NCI-H345 (cell line): ENCODE measurements at places on chromosomes 7 and 10.

DNA sequence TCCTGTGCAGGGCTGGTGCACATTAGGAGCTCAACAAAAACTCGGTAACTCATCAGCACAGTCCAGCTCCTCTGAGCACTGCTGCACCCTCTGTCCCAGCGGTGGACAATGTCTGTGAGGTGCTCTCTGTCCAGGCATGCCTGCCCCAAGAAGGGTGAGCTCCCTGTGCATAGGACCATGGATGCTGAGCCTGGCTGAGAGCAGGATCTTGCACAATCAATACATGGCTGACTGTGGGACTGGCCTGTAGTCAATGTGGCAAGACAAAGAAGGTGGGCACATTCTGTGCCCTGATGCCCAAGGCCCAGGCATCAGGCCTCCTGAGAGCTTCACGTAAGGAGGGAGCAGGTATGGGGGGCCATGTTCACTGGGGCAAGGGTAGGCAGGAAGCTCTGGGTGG lies 17.1 kb downstream of the ARHGAP22 start:
- DNase-seq: no peak

DNA sequence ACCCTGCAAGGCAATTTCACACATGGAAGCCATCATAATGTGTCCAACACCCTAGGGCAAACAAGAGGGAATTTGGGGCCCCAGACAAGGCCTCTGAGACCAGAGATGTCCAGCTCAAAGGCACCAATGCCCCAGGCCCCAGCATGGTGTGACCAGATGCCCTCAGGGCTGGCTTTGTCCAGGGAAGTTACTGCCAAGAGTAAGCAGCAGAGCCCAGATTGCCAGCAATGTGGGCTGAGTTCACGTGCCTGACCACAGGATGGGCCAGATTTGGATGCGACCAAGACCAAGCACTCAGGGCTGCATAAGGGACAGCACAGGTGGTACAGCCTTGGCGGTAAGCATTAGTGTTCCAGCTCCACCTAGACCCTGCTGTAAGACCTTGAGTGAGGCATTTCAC lies 12.7 kb downstream of the MYOF start:
- DNase-seq: no peak

- DNase-seq: no peak
Measured at GRCh38 chr7:157625973-157626742, 289.4 kb downstream of the DNAJB6 start.

GRCh38 chr7:155770241-155770640 lies 42.0 kb downstream of the SHH start:
- no peak for DNase-seq

GRCh38 chr7:82294382-82294784 lies 149.2 kb downstream of the CACNA2D1 start:
- no peak for DNase-seq

- DNase-seq: no peak
Measured at GRCh38 chr7:53422291-53422690, 386.9 kb downstream of the POM121L12 start.

DNA sequence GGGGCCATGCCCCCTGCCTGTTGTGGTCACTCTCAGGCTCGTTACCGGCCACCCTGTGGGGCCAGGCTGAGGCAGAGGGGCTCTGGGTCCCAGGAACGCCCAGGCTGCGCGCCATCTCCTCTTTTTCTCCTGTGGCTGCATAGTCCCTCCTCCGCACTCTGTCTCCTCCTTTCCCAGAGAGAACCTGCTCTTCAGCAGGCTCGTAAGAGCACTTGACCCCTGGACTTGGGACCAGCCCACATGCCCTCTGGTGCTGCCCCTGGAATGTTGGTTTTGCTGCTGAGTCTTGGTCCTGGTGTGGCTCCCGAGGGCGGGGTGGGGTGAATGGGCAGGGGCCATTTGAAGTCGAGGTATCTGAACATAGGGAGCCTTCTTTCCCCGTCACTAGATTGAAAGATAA lies 6.6 kb upstream of the BHLHA15 start:
- DNase-seq: no peak

GRCh38 chr7:155380976-155381851 lies 76.7 kb upstream of the EN2 start:
- DNase-seq: no peak

- DNase-seq: no peak
Measured at GRCh38 chr7:134587750-134588149, 38.8 kb downstream of the AKR1B15 start.

GRCh38 chr10:28569506-28570159 lies 36.7 kb downstream of the WAC start:
- no peak for DNase-seq

GRCh38 chr7:151094675-151095074 lies 8.4 kb downstream of the AGAP3 start:
- DNase-seq: no peak

DNA sequence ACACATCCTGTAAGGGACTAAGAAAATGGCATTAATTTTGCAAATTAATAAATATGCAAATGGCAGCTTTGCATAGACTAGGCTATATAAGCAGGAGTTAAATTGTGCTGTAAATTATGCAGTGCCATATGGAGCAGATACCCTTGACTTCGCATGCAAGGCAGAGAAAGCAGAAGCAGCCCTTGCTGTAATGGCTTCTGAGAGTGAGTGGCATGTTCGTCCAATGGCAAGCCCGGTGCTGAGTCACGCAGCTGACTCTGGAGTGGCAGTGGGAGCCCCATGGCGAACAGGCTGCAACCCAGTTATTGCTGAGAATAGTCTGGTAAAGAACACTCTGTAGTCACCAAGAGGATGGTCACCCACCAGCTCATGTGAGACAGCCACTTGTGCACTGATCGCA lies 1186.5 kb downstream of the TYW1 start:
- DNase-seq: peak; percentile 84

- no peak for DNase-seq
Measured at GRCh38 chr10:99779335-99779734, 3.1 kb upstream of the ABCC2 start.

- DNase-seq: no peak
Measured at GRCh38 chr10:99358101-99358500, 28.9 kb downstream of the CNNM1 start.

GRCh38 chr10:117545141-117546019 lies 2.8 kb downstream of the EMX2 start:
- no peak for DNase-seq

DNA sequence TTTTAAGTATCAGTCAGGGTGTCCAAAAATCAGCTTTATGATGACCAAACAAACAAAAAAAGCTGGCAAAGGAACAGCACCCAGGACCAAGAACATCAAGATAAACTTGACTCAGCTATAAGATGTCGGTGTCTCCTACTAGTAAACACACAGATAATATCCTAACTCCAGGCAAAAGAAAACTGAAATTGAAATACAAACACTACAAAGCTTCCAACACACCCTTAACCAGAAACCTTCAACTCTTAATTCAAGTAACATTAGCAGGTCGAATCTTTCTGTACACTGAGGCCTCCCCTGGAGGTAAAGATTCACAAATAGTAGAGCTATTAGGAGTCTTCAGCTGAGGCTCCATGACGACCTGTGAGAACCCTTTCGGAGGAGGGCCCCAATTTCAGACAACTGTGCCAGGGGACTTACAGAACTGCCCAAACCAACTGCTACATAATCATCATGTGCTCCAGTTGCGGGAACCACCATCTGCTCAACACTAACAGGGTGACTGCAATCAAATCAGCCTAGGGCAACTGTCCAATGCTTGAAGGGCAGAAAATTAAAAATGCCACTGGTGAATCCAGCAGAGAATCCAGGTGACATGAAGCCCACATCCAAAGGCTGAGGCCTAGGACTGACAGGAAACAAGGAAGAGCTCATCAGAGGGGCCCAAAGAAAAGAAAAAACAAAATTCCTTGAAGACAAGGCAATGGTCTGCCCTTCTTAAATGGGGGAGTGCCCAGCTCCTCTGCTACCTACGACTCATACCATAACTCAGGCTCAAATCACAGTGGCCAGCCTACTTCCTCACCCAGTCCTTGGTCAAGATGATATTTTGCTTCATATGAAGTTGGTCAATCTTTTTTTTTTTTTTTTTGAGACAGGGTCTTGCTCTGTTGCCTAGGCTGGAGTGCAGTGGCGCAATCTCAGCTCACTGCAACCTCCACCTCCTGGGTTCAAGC lies 20.0 kb downstream of the XPNPEP1 start:
- DNase-seq: no peak

DNA sequence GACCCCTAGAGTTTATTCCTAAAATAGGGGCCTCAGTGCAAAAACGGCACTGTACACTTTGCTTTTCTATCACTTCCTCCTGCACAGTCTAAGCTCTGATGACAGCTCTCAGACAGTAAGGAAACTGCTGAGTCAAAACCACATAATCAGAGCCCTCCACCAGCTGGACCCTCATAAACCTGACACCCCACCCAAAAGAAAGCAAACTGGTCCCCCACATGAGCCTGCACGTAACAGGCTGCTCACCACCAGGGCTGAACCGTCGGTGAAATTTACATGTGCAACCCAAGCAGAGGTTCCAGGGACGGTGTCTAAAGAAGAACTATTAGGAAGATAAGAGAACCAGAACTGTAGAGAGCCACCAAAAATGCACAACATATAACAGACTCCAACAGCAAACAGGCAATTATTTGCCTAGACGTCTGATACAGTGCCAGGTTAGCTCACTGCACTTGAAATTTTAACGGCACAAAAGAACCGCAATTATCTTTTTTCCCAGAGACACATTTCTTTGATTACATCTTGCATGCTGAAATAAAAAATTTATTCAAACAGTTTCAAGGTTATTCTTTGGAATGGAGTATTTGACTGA lies 19.6 kb downstream of the SGMS1 start:
- no peak for DNase-seq

DNA sequence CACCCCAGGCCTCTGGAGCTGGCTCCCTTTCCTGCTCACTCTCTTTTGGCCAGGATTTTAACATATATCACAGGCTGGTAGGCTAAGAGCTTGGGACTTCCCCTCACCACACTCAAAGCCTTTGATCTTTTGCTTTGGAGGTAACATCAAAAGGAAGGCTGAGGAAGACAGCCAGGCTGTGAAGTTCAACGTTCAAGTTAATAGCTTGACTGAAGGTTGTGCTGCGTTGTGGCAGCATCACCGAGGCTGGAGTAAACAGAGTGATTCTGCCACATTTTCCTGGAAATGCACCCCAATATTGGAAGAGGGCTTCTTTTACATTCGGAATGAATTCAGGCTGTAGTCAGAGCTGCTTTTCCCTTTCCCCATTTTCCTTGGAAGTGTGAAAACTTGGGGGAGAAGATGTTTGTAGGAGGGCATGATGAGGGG lies 57.3 kb downstream of the TCF7L2 start:
- no peak for DNase-seq

- DNase-seq: no peak
Measured at GRCh38 chr10:12727832-12728215, 273.7 kb downstream of the CCDC3 start.

- no peak for DNase-seq
Measured at GRCh38 chr7:121401896-121402295, 5.8 kb upstream of the FAM3C start.

- no peak for DNase-seq
Measured at GRCh38 chr10:25766213-25766612, 167.8 kb upstream of the MYO3A start.

- no peak for DNase-seq
Measured at GRCh38 chr10:43890124-43890523, 241.4 kb upstream of the ZNF32 start.

- DNase-seq: no peak
Measured at GRCh38 chr7:128876127-128876526, 13.5 kb downstream of the ATP6V1F start.

DNA sequence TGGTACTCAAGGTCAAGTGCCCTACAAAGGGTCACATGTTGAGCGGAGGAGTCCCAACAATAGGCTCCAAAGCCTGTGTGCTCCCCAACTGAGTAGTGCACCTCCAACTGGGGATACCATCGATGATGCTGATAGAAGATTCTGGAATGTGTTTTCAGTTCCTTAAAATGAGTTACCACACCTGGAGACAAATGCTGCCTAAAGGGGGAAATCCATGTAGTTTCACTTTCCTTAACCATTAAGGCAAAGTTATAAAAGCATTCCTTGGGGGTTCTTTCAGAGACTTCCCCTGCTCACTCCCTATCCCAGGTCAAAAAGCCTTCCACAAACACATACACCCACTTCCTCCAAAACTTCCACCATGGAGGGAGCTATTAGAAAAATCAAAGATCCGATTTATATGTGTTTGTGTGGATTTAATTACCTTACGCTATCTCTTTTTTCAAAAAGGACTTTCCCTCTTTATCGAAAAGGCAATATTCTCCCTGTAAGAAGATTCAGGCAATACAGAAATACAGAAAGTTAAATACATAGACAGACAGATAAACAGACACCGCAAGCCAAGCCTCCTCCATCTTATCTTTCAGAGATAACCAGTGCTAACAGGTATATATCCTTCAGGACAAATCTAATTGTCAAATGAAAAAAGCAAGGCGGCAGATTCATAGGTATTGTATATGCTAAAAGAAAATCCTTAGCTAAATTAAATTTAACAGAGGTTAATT lies 135.9 kb upstream of the ASAH2 start:
- DNase-seq: no peak

- DNase-seq: no peak
Measured at GRCh38 chr10:1661416-1661815, 75.9 kb downstream of the ADARB2 start.

- DNase-seq: no peak
Measured at GRCh38 chr7:135490783-135491182, 19.1 kb downstream of the CNOT4 start.

GRCh38 chr7:21965291-21965690 lies 19.6 kb upstream of the CDCA7L start:
- DNase-seq: no peak

- no peak for DNase-seq
Measured at GRCh38 chr7:4169455-4169854, 512.6 kb upstream of the FOXK1 start.

DNA sequence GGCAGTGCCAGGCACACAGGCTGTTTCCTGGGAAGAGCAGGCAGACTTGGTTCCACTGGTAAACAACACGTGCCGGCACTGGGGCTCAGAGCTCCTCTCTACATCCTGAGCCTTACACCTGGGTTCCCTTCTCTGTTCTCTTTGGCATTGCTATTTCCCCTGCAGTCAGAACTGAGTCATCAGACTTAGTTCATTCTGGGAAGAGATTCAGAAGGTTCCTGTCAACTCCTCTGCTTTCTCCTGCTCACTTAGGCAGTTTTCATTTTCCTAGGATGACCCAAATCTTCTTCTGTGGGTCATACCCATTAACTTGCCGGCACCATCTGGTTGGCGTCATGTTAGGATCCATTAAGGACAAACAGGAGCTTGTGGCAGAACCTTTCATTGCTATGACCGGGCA lies 33.4 kb upstream of the LRRC18 start:
- no peak for DNase-seq

DNA sequence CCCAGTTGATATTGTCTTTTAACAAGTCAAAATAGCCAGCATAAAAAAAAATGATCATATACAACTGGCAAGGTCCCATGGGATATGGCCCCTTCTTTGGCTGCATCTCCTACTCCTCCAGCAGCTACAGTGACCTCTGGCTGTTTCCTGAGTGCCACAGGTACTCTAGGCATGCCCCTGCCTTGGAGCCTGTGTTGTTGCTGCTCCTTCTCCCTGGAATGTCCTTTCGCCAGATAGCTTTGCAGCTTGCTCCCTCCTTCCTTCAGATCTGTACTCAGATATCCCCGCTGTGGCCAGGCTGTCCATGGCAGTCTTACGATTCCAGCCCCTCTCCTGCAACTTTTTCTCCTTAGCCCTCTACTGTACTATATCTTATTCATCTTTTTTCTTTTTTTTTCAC lies 23.3 kb downstream of the CNNM2 start:
- DNase-seq: no peak
